CD8-positive, alpha-beta memory T cell (primary cell): ENCODE measurements at places on chromosomes 2 and 18.
A peak's percentile ranks its signal among the peaks of the same experiment; 100 is the strongest.

GRCh38 chr2:220127876-220128275 lies 500.4 kb downstream of the SLC4A3 start:
- no peaks in the 10 kb centered on the region for H3K27me3 ChIP-seq
- H3K4me3 ChIP-seq, result no peak overlapping the region
- H3K36me3 ChIP-seq, result no peaks in the 10 kb centered on the region
- no peak overlapping the region for H3K27ac ChIP-seq

- no peaks in the 10 kb centered on the region for H3K36me3 ChIP-seq
- DNase-seq, result no peak
- no peaks in the 10 kb centered on the region for H3K27me3 ChIP-seq
These were observed 9.7 kb downstream of the STK39 start for GRCh38 chr2:168237741-168238140.

GRCh38 chr2:233831861-233832260 lies 22.5 kb downstream of the HJURP start:
- DNase-seq, result no peak
- no peaks in the 10 kb centered on the region for H3K27me3 ChIP-seq
- H3K36me3 ChIP-seq, result no peaks in the 10 kb centered on the region

DNA sequence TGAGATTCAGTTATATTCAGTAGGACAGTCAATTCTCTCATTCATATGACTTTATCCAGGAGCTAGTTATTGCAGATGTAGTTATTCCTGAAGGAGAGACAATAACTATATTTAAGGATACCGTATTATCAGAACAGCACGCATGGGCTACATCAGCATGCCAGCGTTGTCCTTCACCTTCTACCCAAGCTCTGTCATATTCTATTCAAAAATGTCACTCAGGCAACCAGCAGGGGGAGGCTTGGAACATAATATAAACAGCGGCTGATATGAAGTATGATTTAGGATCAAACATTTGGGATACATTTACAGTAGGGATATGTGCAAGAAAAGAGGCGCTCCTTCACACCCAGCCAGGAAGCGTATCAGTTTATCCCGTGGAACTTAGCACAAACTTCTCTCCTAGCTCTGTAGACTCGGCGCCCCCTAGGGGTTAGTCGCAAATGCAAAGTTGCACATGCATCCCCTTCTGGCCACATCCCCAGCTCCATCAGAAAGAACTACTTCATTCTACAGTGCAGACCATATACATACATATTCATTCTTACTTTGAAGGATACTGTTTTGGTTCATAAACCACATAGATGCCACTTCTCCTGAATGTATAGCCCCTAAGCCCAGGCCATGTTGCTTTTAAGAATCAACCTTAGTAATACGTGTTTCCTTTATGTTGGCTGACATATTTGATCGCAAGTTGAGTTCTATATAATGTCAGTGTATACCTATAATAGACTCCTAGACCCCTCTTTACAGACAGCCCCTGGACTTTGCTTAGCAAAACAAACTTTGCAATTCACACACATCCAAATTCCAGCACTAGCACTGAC lies 759.4 kb downstream of the ADCYAP1 start:
- no peak overlapping the region for H3K27ac ChIP-seq
- H3K4me1 ChIP-seq, result no peaks in the 10 kb centered on the region
- H3K36me3 ChIP-seq, result no peaks in the 10 kb centered on the region
- H3K27me3 ChIP-seq, result no peaks in the 10 kb centered on the region
- H3K4me3 ChIP-seq, result no peak overlapping the region
- no peak for DNase-seq

DNA sequence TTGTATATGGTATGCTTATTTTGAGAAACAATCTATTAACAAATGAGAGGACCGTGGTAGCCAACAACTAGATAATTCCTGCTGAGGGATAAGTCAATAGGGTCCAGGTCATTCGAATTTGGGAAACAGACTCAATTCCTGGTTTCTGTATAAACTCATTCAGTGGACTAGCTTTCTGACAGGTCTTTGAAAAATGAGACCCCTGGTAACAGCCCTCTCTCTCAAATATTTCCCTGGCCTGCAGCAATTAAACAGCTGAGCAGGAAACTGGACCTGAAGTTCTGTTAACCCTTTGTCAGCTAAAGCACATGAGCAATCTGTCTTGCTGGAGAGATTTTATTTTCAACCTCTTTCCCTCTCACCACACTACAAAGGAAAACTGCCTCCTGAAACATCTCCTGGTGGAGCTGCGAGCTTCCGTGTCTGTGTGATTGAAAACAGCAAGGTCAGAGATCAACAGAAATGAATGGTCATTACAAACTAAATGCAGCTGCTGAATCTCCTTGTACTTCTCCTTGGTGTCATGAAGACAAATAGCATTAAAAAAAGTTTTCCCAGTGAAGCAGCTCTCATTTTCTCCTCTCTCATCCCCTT lies 70.3 kb upstream of the CCDC85A start:
- H3K4me1 ChIP-seq, result no peaks in the 10 kb centered on the region
- H3K27me3 ChIP-seq, result no peaks in the 10 kb centered on the region
- no peak for DNase-seq

DNA sequence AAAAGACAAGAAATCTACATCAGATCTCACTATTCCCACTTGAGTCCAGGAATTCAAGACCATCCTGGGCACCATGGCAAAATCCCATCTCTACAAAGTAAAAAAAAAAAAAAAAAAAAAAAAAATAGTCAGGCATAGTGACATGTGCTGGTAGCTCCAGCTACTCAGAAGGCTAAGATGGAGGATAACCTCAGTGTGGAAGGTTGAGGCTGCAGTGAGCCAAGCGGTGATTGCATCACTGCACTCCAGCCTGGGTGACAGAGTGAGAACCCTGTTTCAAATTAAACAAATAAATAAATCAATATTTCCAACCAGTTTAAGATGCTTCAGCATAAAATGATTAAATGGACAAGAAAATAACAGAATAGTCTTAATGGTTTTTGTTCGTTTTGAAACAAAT lies 197.4 kb downstream of the DSEL start:
- no peak overlapping the region for H3K4me3 ChIP-seq
- H3K4me1 ChIP-seq, result no peaks in the 10 kb centered on the region
- H3K36me3 ChIP-seq, result no peaks in the 10 kb centered on the region
- H3K27me3 ChIP-seq, result no peaks in the 10 kb centered on the region
- no peak overlapping the region for H3K27ac ChIP-seq
- no peak for DNase-seq

DNA sequence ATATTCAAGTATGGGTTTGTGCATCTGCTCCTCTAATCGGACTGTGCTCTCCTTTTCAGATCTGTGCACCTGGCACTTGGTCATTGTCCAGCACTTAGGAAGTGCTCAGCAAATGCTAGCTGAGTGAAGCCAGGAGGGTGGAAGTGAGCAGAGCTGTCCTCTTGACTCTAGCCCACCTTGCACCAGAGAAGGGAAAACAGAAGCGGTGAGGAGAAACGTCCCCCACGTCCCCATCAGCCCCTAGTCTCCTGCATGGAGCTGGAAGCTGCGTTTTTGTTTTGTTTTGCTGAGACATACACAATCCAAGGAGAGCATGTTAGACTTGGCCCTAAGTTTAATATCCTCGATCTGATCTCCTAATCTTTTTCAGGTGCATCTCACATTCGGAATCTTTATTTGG lies 73.6 kb downstream of the EN1 start:
- no peak overlapping the region for H3K27ac ChIP-seq
- no peaks in the 10 kb centered on the region for H3K4me1 ChIP-seq
- H3K27me3 ChIP-seq, result peaks cover 4% of the 10 kb centered on the region
- H3K36me3 ChIP-seq, result no peaks in the 10 kb centered on the region

GRCh38 chr2:194696690-194697089 lies 960.3 kb upstream of the SLC39A10 start:
- no peak overlapping the region for H3K4me3 ChIP-seq
- H3K27me3 ChIP-seq, result no peaks in the 10 kb centered on the region
- H3K36me3 ChIP-seq, result no peaks in the 10 kb centered on the region
- no peak overlapping the region for H3K27ac ChIP-seq
- DNase-seq, result no peak

- no peaks in the 10 kb centered on the region for H3K4me1 ChIP-seq
- DNase-seq, result peak; percentile 19
- H3K4me3 ChIP-seq, result no peak overlapping the region
- no peak overlapping the region for H3K27ac ChIP-seq
- H3K36me3 ChIP-seq, result no peaks in the 10 kb centered on the region
- H3K27me3 ChIP-seq, result peaks cover 7% of the 10 kb centered on the region
These were observed 12.8 kb downstream of the SLC30A3 start for GRCh38 chr2:27249891-27250651.
